ENCODE measurements at places on chromosomes 7 and 10. TPM values are rescaled to one million over a fixed set of nuclear protein-coding genes. Genes with fewer than 3 reads are reported as not detected.

The EPO gene
- total RNA-seq, result not detected

The FAM241B gene
- 7.6 TPM for total RNA-seq

The PRLHR gene
- not detected for total RNA-seq

The MAT1A gene
- 1.1 TPM for total RNA-seq

The SMIM30 gene
- 42.9 TPM for total RNA-seq

The GRM3 gene
- total RNA-seq, result not detected

The CALHM3 gene
- not detected for total RNA-seq

The NEUROG3 gene
- not detected for total RNA-seq

The WBP1L gene
- total RNA-seq, result 55.7 TPM

The AKR1D1 gene
- total RNA-seq, result not detected

The PTPN20 gene
- total RNA-seq, result 1.9 TPM

The ENO4 gene
- 1.2 TPM for total RNA-seq

The NAT16 gene
- total RNA-seq, result not detected

The ZKSCAN1 gene
- 76.6 TPM for total RNA-seq

The RHOBTB1 gene
- total RNA-seq, result 14.6 TPM

The PPIF gene
- 36.7 TPM for total RNA-seq

The LIPF gene
- total RNA-seq, result not detected

The MKI67 gene
- total RNA-seq, result 2.4 TPM

The DPP6 gene
- 1.8 TPM for total RNA-seq
